IPS DF 6.9 (cell line): ENCODE measurements at places on chromosomes 5 and 9.

GRCh38 chr5:97127727-97128126, 14.7 kb downstream of the LIX1 start:
- DNase-seq = no peak
- no peaks in the 10 kb centered on the region for H3K4me1 ChIP-seq
- no peaks in the 10 kb centered on the region for H3K36me3 ChIP-seq

- DNase-seq = no peak
- no peak overlapping the region for H3K4me3 ChIP-seq
- no peak overlapping the region for H3K27ac ChIP-seq
- H3K27me3 ChIP-seq = no peaks in the 10 kb centered on the region
Observed at GRCh38 chr5:31008231-31008630, 185.3 kb upstream of the CDH6 start.

- H3K27me3 ChIP-seq = no peaks in the 10 kb centered on the region
- no peak overlapping the region for H3K4me3 ChIP-seq
- H3K4me1 ChIP-seq = no peaks in the 10 kb centered on the region
- no peaks in the 10 kb centered on the region for H3K36me3 ChIP-seq
- DNase-seq = no peak
Observed at GRCh38 chr9:124137944-124138335, 119.8 kb upstream of the NEK6 start.

GRCh38 chr9:130467316-130467715, 22.6 kb downstream of the ASS1 start:
- peaks cover 3% of the 10 kb centered on the region for H3K36me3 ChIP-seq
- no peak for DNase-seq

DNA sequence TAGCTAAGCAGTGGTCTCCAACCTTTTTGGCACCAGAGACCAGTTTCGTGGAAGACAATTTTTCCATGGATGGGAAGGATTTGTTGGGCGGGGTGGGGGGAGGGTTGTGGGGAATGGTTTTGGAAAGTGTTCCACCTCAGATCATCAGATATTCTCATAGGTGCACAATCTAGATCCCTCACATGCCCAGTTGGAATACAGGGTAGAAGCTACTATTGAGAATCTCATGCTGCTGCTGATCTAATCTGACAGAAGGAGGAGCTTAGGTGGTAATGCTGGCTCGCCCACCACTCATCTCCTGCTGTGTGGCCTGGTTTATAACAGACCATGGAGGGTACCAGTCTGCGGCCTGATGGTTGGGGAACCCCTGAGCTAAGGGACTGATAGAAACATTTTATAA, 662.7 kb upstream of the RGMB start:
- H3K27me3 ChIP-seq = no peaks in the 10 kb centered on the region
- H3K36me3 ChIP-seq = no peaks in the 10 kb centered on the region
- H3K27ac ChIP-seq = no peak overlapping the region
- no peaks in the 10 kb centered on the region for H3K4me1 ChIP-seq

- no peak overlapping the region for H3K27ac ChIP-seq
- H3K4me3 ChIP-seq = no peak overlapping the region
- H3K36me3 ChIP-seq = no peaks in the 10 kb centered on the region
- H3K27me3 ChIP-seq = no peaks in the 10 kb centered on the region
- DNase-seq = no peak
- H3K4me1 ChIP-seq = no peaks in the 10 kb centered on the region
Observed at GRCh38 chr5:33167541-33167940, 273.2 kb upstream of the TARS1 start.

GRCh38 chr9:121169094-121169601, 32.5 kb downstream of the RAB14 start:
- peaks cover 3% of the 10 kb centered on the region; the same call in 1 of the 2 replicates for H3K36me3 ChIP-seq
- no peak overlapping the region for H3K4me3 ChIP-seq
- DNase-seq = no peak
- H3K27me3 ChIP-seq = no peaks in the 10 kb centered on the region

- H3K27ac ChIP-seq = no peak overlapping the region
- no peaks in the 10 kb centered on the region for H3K36me3 ChIP-seq
- peaks cover 11% of the 10 kb centered on the region for H3K4me1 ChIP-seq
- H3K4me3 ChIP-seq = no peak overlapping the region; the same call in 1 of the 2 replicates
- H3K27me3 ChIP-seq = peaks cover 9% of the 10 kb centered on the region
Observed at GRCh38 chr5:169979871-169980270, 424 bp downstream of the INSYN2B start.

DNA sequence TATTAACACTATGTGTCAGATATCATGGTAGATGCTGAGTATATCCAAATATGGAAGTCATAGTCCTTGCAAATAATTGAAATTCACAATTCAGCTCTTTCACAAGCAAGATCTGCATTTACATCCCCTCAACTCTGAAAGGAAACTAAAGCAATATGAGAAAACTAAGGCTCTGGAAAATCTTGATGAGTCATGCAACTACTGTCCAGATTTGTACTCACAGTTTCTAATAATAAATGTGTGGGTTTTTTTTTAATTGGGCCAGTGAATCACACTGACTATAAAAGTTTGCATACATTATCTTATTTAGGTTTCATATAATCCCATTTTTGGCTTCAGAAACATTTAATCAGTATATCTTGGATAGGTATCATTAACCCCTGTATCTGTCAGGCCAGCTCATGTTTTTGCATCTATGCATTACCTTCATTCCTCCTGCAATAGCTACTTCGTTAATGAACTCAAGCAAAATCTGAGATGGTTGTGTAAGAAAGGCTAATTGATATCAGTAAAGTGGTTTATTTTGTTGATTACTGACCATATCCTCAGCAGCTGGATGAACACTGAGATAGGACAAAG, 58.7 kb upstream of the PRR16 start:
- no peak overlapping the region for H3K4me3 ChIP-seq
- no peaks in the 10 kb centered on the region for H3K36me3 ChIP-seq
- no peak overlapping the region for H3K27ac ChIP-seq
- no peaks in the 10 kb centered on the region for H3K4me1 ChIP-seq
- no peak for DNase-seq

DNA sequence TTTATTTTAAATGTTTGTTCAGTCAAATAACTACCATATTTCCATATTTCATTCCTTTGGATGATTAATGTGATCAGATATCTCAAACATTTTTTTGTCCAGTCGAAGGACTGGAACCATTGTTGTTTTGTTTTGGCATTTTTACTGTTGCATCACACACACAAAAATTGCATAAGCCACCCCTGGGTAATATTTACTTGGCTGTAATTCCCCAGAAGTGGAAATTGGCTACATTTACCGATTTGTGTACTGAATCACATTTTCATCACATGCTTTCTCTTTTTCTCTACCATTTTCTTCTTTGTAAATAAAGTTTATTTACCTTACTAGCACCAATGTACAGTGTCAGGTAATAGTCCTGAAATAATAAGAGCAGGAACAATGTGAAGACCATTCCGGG, 1729.7 kb upstream of the WWC1 start:
- H3K4me1 ChIP-seq = no peaks in the 10 kb centered on the region
- H3K4me3 ChIP-seq = no peak overlapping the region
- no peak overlapping the region for H3K27ac ChIP-seq
- no peak for DNase-seq
- H3K27me3 ChIP-seq = no peaks in the 10 kb centered on the region
- no peaks in the 10 kb centered on the region for H3K36me3 ChIP-seq

DNA sequence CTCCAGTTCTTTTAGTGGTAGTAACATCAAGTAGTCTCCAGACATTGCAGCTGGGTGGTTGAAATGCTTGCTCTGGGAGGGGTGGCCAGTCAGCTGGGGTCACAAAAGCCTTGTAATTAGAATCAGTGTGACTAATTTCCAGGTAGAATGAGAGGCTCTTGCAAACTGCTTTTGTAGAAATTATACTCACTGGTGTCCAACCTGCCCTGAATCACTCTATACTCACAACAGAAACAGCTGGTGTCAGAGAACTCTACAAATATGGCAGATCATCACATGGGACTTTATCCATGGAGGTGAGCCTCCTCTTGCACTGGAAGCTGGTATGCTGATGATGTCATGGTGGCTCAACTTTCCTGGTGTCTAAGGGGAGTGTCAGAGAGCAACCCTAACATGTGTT, 71.3 kb downstream of the SH3TC2 start:
- no peaks in the 10 kb centered on the region for H3K4me1 ChIP-seq
- H3K4me3 ChIP-seq = no peak overlapping the region
- no peak overlapping the region for H3K27ac ChIP-seq
- no peak for DNase-seq
- no peaks in the 10 kb centered on the region for H3K36me3 ChIP-seq

GRCh38 chr5:30802961-30803705, 390.4 kb upstream of the CDH6 start:
- no peak overlapping the region for H3K4me3 ChIP-seq
- no peaks in the 10 kb centered on the region for H3K36me3 ChIP-seq
- DNase-seq = no peak
- H3K27me3 ChIP-seq = no peaks in the 10 kb centered on the region
- H3K27ac ChIP-seq = no peak overlapping the region
- peaks cover 2% of the 10 kb centered on the region; the same call in 1 of the 2 replicates for H3K4me1 ChIP-seq

- H3K27me3 ChIP-seq = no peaks in the 10 kb centered on the region
- H3K27ac ChIP-seq = no peak overlapping the region
- no peak overlapping the region for H3K4me3 ChIP-seq
- H3K36me3 ChIP-seq = no peaks in the 10 kb centered on the region
Observed at GRCh38 chr5:68303038-68303738, 87.6 kb downstream of the PIK3R1 start.

GRCh38 chr5:135850231-135850630, 15.8 kb downstream of the SLC25A48 start:
- no peak overlapping the region for H3K27ac ChIP-seq
- DNase-seq = no peak
- no peak overlapping the region for H3K4me3 ChIP-seq

- H3K27me3 ChIP-seq = no peaks in the 10 kb centered on the region
- H3K4me1 ChIP-seq = no peaks in the 10 kb centered on the region
- no peaks in the 10 kb centered on the region for H3K36me3 ChIP-seq
- no peak overlapping the region for H3K27ac ChIP-seq
- H3K4me3 ChIP-seq = no peak overlapping the region
Observed at GRCh38 chr9:85186218-85186585, 516.7 kb downstream of the NTRK2 start.

DNA sequence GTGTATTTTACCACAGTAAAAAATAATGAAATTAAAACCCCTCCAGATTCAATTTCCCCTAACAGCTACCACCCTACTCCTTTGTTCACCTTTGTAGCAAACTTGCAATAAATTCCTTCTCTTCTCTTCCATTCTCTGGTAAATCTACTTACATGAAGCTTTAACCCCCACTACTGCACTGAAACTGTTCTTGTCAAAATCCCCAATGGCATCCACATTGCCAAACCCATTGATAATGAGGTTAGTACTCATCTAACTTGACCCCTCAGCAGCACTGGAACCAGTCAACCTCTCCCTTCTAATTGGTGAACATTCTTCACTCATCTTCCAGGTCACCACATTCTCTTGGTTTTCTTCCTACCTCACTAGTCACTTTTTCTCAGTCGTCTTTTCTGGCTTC, 29.6 kb downstream of the NRG2 start:
- no peak overlapping the region for H3K4me3 ChIP-seq
- no peaks in the 10 kb centered on the region for H3K27me3 ChIP-seq
- H3K36me3 ChIP-seq = no peaks in the 10 kb centered on the region
- H3K27ac ChIP-seq = no peak overlapping the region

DNA sequence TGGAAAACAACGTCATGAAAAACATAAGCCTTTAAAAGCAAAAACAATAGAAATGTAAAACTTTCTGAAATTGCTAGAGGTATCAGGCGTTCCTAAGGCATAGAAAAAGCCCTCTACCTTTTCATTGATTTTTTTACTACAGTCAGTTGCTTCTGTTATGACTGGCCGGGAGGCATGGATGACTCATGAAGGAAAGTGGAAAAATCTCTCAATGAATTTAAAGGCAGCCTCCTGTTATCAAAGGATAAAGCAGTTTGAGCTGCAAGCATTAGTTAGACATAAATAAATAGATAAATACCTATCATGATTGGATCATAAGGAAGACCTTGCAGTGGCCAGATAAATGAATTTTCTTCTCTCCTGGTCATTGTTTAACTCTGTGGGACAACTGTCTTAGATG, 281.6 kb downstream of the MAST4 start:
- H3K36me3 ChIP-seq = no peaks in the 10 kb centered on the region
- H3K27ac ChIP-seq = no peak overlapping the region
- no peaks in the 10 kb centered on the region for H3K27me3 ChIP-seq
- no peak overlapping the region for H3K4me3 ChIP-seq

GRCh38 chr9:28820741-28821140, 1247.5 kb upstream of the C9orf72 start:
- no peaks in the 10 kb centered on the region for H3K27me3 ChIP-seq
- peak; percentile 37 for DNase-seq
- H3K4me3 ChIP-seq = no peak overlapping the region
- H3K27ac ChIP-seq = no peak overlapping the region

DNA sequence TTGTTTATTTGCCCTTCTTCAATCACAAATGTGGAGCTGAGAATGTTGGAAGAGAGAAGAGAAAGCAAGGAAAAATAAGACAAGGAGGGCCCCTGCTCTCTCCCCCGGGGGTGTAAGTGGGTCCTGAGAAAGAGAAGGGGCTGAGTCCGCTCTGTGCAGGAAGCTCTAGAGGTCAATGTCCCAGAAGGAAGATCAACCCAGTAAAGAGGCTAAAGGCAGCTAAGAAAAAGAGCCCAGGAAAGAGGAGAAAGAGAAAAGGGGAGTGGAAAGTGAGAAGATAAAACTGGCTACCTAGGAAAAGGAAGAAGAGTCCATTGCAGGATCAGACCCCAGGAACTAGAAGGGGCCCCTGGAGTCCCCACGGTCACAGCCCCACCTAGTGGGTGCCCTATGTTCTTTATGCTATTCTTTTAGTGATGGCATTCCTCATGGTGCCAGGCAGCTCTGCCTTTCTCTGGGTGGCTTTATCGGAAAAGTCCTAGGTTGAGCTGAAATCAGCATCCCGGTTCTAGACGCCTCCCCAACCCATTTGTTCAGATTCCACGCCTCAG, 583.4 kb downstream of the ACTL7B start:
- H3K4me1 ChIP-seq = no peaks in the 10 kb centered on the region; the same call in 1 of the 2 replicates
- no peak overlapping the region for H3K27ac ChIP-seq
- no peaks in the 10 kb centered on the region for H3K27me3 ChIP-seq

DNA sequence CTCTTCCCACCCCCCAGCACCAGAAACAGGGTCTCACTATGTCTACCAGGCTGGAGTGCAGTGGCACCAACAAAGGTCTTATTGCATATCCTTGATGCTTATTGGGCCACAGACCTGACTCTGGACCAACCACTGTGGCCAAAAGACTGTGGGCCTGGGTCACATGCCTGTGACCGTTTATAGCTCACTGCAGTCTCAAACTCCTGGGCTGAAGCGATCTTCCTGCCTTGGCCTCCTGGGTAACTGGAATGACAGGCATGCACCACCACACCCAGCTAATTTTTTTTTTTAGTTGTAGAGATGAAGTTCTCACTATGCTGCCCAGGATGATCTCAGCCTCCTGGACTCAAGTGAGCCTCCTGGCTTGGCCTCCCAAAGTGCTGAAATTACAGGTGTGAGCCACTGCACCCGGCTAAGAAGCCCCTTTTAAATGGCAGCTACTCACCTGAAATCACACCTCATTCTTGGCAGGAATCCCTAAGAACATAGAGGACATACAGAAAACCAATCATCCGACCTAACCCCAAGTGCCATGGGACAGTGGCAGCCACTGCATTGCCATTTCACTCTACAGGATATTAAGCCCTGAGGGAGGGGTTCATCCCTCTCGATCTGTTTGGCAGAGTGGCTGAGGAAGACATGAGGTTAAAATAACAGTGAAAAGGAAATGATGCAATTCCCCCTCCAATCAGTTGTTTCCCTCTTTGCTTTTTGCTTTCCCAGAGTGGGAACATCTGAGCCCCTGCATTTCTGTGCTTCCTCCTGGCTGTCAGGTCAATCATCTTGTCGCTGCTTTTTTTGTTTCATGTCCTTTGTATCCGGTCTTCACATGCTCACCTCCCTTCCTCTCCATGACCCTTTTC, 74.6 kb downstream of the LRRC70 start:
- H3K27me3 ChIP-seq = no peaks in the 10 kb centered on the region
- H3K4me3 ChIP-seq = no peak overlapping the region
- no peaks in the 10 kb centered on the region for H3K36me3 ChIP-seq
- H3K27ac ChIP-seq = no peak overlapping the region
